ENCODE measurements at places on chromosomes 6 and 20. TPM values are rescaled to one million over a fixed set of nuclear protein-coding genes. Genes with fewer than 3 reads are reported as not detected.

DNA sequence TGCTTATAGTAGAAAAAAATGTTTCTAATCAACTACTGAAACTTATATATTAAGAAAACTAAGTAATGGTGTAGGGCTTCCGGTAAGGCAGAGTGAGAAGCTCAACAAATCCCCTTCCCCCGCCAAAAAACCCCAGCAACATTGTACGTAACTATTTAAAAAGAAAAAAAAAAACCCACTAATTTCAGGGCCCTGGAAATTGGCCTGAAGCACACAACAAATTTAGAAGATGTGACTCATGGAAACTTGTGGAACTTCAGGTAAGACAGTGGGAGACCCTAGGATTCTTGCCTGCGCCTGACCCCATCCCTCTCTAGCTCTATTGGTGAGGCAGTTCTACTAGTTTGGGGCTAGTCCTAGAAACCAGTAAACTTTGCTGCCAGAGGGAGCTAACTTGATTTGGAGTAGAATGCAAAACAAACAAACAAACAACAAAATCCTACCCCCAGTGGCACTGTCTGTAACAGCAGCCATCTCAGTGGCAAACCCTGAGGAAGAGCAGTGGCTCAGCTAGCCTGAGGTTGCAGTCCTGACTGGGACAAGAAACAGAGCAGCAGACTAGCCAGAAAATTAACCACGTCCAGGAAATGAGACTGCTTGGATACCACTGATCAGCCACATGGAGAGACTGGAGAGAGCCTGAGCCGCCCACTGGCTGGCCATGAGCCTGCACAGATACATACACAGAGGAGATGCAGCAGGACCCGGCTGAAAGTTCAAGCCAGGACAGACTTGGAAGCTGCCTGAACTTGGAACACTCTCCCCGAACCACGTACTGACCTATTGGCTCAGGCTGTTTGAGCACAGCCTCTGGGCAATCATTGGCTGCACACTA, 135.1 kb downstream of the TBXT start:
- no peak overlapping the region for H3K27ac ChIP-seq
- H3K4me3 ChIP-seq = no peak overlapping the region
- H3K4me1 ChIP-seq = no peaks in the 10 kb centered on the region
- no peaks in the 10 kb centered on the region for H3K36me3 ChIP-seq
- no peak for DNase-seq
- H3K27me3 ChIP-seq = no peaks in the 10 kb centered on the region

DNA sequence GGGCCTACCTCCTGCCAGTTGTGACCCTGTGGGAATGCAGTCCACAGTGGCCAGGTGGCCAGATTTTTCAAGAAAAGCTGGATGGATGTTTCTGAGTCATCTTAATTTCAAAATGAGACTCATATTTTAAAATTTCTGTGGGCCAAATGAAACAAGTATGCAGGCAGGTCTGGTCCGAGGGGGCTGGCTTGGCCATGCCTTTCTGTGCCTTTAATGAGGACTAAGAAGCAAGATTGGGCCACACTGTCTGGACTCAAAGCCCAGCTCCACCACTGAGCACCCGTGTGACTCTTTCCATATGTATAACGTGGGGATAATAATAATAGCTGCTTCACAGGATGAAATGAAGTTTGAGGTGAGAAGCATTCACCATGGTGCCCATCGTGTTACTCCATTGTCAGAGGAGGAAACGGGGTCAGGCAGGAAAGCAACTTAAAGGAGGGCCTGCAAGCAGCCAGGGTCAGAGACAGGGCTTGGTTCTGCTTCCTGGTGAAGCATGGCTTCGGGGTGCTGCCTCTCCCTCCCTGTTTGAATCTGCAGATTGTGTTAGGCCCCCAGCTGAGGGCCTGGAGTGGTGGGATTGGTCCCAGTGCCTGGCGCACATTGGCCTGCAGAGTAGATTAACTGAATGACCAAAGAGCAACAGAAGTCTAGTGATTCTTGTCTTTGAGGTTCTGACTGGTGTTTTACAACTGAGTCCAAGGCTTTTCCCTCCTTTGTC, 3.8 kb downstream of the SOX12 start:
- H3K4me3 ChIP-seq = no peak overlapping the region
- peaks cover 20% of the 10 kb centered on the region for H3K4me1 ChIP-seq
- no peak overlapping the region for H3K27ac ChIP-seq
- peak; percentile 18 for DNase-seq
- no peaks in the 10 kb centered on the region for H3K36me3 ChIP-seq
- no peaks in the 10 kb centered on the region for H3K27me3 ChIP-seq

Gene RNF217
- 32.5 TPM for total RNA-seq

- peak overlapping the region; percentile 35 for H3K27ac ChIP-seq
- no peaks in the 10 kb centered on the region for H3K36me3 ChIP-seq
- peak; percentile 76 for DNase-seq
- peaks cover 10% of the 10 kb centered on the region for H3K4me1 ChIP-seq
- H3K27me3 ChIP-seq = no peaks in the 10 kb centered on the region
- H3K4me3 ChIP-seq = no peak overlapping the region
Observed at GRCh38 chr6:10633216-10633615, 61.2 kb downstream of the C6orf52 start.

DNA sequence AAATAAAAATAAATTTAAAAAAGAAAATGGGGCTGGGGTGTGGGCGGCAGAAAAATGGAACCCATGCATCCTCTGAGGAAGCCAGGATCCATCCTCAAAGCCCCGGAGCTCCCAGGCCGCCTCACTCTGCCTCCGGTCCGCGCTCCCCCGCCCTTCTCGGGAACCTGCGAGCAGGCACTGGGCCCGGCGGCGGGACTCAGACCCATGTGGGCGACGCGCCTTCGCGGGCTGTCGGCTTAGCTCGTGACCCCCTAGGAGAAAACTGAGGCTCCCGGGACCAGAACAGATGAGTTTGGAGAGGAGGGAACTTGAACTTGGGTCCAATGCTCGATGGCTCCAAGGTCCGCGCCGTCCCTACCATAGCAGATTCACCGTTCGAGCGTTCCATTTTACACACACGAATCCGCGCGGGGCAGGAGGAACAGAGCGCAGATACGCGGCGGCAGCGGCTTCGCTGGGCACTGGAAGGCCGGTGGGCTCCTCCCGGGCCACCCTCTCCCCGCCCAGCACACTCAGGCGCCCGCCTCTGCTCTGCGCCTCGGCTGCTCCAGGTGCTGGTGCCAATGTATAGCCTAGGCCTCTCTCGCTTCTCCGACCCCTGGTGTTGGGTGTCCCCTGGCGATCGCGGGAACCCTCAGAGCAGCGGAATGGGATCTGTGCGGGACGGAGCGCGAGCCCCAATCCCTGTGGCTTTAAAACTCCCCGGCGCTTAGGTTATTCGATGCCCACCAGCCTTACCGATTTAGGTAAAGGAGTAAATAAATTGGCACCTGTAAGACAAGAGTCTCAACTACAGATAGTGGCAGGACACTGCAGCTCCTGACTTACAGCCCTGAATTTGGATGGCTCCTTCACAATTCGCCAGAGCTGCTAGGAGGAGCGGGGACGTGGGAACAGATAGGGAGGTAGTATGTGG, 39.2 kb downstream of the DPPA5 start:
- H3K4me1 ChIP-seq = peaks cover 4% of the 10 kb centered on the region
- peak overlapping the region; percentile 3 for H3K4me3 ChIP-seq
- H3K27ac ChIP-seq = no peak overlapping the region
- no peaks in the 10 kb centered on the region for H3K36me3 ChIP-seq
- DNase-seq = no peak

DNA sequence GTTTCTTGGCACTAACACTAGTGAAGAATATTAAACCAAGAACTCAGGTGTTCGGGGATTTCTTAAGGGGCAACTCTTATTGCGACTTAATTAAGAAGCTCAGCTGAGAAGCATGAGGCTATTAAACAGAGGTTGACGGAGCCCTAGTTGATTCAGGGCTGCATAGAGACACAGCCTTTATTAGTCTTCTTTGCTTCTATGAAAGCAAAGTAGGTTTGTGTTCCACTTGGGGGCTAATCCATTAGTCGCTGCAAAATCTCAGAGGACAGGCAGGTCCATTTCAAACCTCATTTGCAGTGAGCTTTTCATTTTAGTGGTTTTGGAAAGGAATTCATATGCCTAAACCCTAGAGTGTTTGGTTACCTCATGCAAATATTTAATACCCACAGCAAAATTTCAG, 506.6 kb upstream of the SULF2 start:
- H3K36me3 ChIP-seq = no peaks in the 10 kb centered on the region
- H3K27me3 ChIP-seq = no peaks in the 10 kb centered on the region
- H3K4me3 ChIP-seq = no peak overlapping the region
- DNase-seq = no peak
- H3K27ac ChIP-seq = no peak overlapping the region
- peaks cover 40% of the 10 kb centered on the region for H3K4me1 ChIP-seq

Data from endothelial cell of umbilical vein (primary cell).